Foreskin fibroblast (primary cell): ENCODE measurements at places on chromosomes 12 and 14.

GRCh38 chr14:50920482-50921230, 23.6 kb downstream of the PYGL start:
- DNase-seq, result peak; percentile 65

DNA sequence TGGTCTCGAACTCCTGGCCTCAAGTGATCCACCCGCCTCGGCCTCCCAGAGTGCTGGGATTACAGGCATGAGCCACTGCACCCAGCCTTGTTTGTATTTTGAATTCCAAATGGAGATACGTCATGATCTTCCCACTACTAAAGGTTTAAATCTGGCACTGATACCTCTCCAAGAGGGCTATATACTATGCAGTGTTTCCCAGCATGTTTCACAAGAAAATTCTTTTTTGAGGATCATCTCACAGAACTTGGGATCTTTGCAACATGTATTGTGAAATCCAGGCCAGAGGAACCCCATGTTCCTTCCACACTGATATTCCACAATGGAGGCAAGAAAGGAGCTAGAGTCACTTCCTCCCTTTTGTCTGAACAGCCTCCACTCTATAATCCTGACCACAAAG, 112.7 kb downstream of the NT5DC3 start:
- no peak for DNase-seq

- DNase-seq, result no peak
These were observed 586.4 kb downstream of the MED13L start for GRCh38 chr12:115691123-115691522.

- DNase-seq, result no peak
These were observed at the start of gene ITGB7 for GRCh38 chr12:53207042-53207441. ITGB7 (minus strand) TSS chr12:53207251; CDS start chr12:53200443, 6,808 bp downstream.

- DNase-seq, result peak; percentile 81
These were observed 2.4 kb upstream of the CFAP54 start for GRCh38 chr12:96486751-96487613.

GRCh38 chr14:80427101-80427500, 215.8 kb upstream of the DIO2 start:
- DNase-seq, result peak; percentile 40

DNA sequence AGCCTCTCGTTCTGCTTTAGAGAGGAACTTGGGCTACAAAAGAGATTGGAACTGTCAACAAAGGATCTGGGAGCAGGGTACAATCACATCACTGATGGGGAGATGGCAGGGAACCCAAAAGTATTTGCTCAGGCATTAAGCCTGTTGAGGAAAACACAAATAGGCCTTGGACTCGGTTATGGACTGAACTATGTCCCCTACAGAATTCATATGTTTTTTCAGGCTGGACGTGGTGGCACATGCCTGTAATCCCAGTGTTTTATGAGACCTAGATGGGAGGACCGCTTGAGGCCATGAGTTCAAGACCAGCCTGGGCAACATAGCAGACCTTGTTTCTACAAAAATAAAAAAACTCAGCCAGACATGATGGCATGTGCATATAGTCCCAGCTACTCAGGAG, 13.9 kb downstream of the DDX23 start:
- no peak for DNase-seq
